ENCODE measurements at places on chromosomes 1 and 21.

DNA sequence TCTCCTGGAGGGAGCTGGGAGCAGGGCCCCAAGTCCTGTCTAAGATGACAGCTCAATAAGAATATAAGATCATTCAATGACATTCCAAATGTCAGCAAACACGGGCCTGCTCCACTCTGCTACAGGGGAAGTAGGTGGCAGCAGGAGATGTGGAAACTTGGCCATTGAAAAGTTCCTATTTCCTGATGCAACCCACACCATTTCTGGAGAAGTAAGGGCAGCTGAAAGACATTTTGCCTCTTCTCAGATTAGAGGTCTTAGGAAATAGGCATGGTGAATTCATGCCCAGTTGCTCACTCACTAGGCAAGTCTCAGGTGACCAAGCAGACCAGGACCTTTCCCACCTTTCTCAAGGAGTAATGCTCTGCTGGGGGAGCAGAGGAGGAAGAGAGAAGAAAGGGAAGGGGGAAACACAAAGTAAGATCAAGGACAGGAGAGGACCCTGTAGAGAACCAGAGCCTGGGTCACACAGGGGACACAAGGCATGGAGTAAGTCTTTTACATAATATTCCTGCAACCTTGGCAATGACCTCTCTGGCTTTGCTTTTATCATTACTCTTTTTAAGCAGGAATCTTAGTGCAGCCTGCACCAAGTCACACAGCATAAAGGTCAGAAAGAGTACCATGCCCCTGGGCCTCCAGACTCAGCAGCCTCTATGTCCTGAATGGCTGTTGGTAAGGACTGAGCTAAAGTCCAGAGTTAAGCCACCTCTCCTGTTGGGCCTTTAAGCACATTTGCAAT, 68.9 kb downstream of the DMAP1 start:
- DNase-seq: no peak

DNA sequence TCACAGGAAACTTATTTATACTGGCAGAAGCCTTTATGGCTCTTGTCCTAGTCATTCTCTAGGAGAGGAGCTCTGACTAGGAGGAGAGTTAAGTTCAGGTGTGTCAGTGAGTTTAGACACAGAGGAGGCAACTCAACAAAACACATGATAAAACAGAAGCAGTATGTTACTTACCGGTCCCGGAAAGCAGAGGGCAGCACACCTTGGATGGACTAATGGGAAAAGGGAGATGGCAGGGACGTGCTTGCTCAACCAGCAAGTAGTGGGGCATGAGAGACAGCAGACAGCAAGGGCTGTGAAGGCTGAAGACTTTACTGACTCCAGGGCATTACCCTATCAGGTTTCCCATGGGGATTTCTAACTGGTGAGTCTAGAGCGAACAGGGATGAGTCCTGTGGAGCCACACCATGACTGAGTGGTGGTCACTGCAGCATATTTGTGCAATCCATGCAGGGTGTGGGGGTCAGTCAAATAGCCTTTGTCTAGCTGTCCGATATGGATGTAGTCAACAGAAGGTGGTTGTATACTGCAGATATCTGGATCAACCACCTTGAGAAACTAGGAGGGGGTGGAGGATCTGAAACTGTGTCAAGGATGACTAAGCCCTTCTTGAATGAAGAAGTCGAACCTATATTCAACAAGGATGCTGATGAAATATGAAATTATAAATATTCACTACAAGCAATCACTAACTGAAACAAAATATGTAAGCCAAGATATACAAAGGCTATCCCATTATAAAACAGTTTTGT, 596.3 kb upstream of the CHRM3 start:
- no peak for DNase-seq

- DNase-seq: no peak
Observed at GRCh38 chr1:14247666-14248065, 350.8 kb upstream of the KAZN start.

GRCh38 chr1:203601716-203602309, 24.8 kb upstream of the ATP2B4 start:
- DNase-seq: no peak

- peak; percentile 55 for DNase-seq
Observed at GRCh38 chr1:107829036-107829770, 135.8 kb downstream of the VAV3 start.

DNA sequence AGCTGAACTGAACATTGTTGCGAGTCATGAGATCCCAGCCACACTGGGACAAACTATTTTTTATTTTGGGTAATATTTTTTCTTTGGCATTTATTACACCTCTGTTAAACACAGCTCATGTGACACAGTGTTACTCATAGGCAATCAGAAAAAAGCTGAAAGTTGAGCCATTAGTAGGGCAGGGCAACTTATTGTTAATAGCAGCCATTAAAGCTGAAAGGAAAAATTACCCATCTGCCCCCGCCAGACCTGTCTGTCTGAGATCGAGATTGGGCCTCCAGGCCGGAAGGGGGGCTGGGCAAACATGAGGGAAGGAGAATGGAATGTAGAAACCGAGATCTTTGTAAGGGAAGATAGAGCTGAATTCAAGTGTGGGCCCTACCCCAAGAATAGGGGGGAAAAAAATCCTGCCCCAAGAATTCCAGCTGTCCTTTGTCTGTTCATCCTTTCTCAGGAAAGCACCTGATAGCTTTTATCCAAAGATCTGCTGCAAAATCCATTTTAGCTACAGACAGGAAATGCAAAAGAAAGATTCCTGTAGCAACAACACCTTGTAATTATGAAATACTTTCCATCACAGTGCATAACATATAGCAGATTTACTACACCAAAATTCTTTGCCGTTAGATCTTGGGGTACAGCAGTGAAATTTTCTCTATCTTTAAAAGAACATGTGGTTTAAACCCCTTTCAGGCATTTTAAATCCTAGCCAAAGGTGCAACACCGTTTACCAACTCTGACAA, 212.8 kb downstream of the PBX1 start:
- no peak for DNase-seq

GRCh38 chr1:44213222-44214112, at the start of gene DMAP1:
Gene DMAP1 (plus strand): TSS chr1:44213471. CDS start chr1:44213754, 283 bp downstream.
- DNase-seq: peak; percentile 92

- DNase-seq: no peak
Observed at GRCh38 chr1:39016604-39017171, 9.5 kb upstream of the NDUFS5 start.

GRCh38 chr1:154327466-154328317, 2.4 kb downstream of the ATP8B2 start:
- DNase-seq: no peak

DNA sequence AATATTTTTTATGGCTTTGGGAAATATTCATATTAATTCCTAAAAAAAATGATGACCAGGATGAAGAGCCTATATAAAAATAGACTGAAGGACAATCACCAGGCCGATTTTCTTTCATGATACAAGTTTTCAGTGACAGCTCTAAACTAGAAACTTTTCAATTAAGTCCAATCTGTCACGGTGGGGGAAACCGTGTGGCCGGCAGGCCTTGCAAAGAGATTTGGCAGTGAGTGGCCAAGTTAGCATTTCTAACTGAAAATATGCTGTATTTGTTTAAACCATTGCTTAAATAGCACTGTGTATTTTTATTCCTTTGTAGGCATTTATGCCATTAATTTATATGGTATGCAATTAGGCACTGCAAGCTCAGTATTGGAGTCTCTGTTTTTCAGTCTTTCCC, 294.5 kb upstream of the NRIP1 start:
- no peak for DNase-seq

DNA sequence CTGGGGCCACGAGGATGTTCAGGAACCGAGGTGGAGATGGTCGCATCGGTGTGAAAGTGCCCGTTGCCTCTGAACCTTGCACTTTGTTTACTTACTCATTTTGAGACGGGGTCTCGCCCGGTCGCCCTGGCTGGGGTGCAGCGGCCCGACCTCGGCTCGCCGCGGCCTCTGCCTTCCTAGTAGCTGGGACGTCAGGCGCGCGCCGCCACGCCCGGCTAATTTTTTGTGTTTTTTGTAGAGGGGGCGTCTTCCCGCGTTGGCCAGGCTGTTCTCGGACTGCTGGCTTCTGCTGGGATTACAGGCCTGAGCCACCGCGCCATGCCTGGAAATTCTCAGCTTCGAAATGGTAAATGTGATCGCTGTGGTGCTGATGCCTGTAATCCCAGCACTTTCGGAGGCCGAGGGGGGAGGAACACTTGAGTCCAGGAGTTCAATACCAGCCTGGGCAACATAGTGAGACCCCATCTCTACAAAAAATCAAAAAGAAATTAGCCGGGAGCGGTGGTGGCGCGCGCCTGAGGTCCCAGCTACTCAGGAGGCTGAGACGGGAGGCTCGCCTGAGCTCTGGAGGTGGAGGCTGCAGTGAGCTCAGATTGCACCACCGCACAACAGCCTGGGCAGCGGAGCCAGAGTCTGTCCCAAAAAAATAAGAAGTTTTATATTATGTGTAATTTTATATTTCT, 684 bp upstream of the MRPL20 start:
- no peak for DNase-seq

GRCh38 chr1:119324198-119324597, 44.4 kb upstream of the HAO2 start:
- no peak for DNase-seq

DNA sequence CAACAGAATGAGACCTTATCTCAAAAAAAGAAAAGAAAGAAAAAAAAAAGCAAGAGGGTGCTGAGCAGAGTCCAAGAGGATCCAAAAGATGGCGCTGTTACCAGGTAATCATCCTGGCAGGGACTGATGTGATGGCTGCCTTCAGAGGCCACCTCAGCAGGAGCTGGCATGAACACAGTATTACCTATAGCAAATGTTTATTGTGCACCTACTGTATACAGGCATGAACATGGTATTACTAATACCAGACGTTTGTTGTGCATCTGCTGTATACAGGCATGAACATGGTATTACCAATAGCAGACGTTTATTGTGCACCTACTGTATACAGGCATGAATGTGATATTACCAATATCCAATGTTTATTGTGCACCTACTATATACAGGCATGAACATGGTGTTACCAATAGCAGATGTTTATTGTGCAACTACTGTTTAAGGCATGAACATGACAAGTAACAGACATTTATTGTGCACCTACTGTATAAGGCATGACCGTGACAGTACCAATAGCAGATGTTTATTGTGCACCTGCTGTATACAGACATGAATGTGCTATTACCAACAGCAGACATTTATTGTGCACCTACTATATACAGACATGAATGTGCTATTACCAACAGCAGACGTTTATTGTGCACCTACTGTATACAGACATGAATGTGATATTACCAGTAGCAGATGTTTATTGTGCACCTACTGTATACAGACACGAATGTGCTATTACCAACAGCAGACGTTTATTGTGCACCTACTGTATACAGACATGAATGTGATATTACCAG, 115.1 kb upstream of the TMEM51 start:
- DNase-seq: peak; percentile 58

GRCh38 chr1:241635556-241636152, 4.5 kb downstream of the CHML start:
- DNase-seq: no peak

GRCh38 chr21:25960402-25960801, 210.2 kb downstream of the APP start:
- DNase-seq: no peak

- DNase-seq: peak; percentile 63
Observed at GRCh38 chr1:194068446-194069167, 882.2 kb upstream of the B3GALT2 start.

DNA sequence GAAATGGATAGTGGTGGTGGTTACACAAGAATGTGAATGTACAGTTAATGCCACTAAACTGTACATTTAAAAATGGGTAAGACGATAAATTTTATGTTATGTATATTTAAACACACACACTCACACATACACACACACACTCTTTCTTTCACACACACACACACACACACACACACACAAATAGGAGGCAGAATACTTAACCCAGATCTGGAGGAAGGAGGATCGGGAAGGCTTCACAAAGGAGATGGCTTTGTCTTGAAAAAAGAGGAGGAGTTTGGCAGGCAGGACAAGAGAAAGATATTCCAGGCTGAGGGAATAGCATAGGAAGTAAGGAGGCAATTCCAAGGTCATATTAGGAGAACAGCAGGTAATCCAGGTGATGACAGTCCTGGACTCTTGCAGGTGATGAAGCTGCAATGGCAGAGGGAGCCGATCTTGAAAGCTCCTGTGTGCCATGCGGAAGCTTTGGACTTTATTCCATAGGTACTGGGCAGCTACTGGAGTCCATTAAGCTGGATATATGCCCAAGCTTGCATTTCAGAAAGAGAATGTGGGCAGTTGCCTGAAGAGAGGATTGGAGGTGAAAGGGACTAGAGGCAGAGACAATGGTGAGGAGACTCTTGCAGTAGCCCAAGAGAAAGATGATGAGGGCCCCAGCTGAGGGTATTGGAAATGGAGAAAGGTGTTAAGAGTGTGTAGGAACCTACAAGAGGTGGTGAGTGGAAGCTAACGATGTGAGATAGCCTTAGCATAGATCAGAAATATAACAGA, 15.4 kb upstream of the LYST start:
- peak; percentile 54 for DNase-seq

DNA sequence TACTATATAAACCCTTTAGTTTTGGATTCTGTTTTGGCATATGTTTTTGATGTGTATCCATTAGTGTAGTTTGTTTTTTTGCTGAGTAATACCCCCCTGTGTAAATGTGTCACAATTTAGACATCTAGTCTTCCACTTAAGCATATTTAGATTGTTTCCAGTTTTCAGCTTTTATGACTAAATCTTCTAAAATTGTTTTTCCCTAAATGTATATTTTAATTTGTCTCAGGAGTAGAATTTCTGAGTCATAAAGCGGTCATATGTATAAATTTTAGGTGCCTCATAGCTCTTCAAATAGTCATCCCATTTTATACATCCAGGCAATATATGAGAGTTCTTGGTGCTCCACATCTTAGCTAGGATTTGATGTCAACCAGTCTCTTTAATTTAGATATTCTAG, 1348.0 kb downstream of the MRPL39 start:
- no peak for DNase-seq

DNA sequence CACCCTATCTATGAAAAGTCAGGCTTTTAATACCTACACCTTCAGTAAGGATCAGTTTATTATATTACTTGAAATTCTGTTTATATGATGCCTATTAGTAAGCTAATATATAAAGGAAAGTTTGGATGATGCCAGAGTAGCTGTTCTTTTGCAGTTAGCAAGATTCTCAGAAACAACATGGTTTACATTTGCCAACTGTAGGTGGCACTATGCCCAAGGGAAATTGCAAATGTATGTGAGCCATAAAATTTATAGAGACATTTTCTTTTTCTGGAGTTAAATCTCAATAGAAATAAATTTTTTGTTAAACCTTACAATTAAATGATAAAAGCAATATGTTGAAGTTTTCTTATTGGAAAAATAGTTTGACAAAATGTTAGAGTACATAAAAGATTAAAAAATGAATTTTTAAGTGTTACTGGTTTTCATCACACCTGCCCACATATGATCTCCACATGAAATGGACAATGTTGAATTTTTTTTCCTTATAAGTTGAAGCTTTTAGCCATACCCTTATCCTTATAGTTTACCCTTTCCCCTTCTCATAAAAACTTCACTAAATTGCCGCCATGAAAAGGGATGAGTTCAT, 32.1 kb upstream of the EPHX4 start:
- DNase-seq: peak; percentile 73

DNA sequence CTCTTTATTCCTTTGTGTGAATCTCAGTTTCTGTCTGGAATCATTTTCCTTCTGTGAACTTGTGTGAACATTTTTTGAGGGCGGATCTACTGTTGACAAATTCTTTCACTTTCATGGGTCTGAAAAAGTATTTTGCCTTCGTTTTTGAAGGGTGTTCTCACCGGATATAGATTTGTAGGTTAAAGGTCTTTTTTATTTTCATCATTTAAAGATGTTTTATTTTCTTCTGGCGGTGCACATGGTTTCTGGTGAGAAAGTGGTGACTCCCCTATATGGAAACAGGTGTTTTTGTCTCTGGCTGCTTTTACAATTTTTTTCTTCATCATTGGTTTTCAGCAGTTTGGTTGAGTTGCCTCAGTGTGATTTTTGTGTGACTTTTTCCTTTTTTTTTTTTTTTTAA, 94.9 kb downstream of the DYRK1A start:
- no peak for DNase-seq

- DNase-seq: peak; percentile 90
Observed at GRCh38 chr21:33058527-33058926, 11.4 kb upstream of the OLIG1 start.

Measured in cerebellar cortex (tissue), 1 donor.